GM18507 (cell line): ENCODE measurements at places on chromosomes 11 and 22.

DNA sequence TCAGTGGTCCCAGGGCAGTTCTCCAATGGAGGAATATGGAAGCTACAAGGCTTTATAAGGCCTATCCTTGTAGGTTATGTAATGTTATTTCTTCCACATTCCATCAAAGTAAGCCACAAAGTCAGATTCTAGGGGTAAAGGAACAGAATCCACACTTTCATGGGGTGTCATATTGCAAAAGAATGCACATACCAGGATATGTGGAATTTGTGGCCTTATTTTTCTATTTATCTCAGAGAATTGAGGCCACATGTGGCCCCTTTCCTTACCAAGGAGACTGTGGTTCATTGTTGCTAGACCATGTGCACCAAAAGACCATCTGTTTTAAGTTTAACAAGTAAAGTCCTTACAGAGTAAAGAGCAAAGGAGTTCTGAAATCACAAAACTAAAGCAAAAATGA lies 12.9 kb downstream of the LRRC4C start:
- DNase-seq, result no peak

GRCh38 chr22:17065433-17065832 lies 19.4 kb upstream of the IL17RA start:
- DNase-seq, result no peak

GRCh38 chr11:57801183-57801485 lies 39.5 kb downstream of the CTNND1 start:
- DNase-seq, result no peak

DNA sequence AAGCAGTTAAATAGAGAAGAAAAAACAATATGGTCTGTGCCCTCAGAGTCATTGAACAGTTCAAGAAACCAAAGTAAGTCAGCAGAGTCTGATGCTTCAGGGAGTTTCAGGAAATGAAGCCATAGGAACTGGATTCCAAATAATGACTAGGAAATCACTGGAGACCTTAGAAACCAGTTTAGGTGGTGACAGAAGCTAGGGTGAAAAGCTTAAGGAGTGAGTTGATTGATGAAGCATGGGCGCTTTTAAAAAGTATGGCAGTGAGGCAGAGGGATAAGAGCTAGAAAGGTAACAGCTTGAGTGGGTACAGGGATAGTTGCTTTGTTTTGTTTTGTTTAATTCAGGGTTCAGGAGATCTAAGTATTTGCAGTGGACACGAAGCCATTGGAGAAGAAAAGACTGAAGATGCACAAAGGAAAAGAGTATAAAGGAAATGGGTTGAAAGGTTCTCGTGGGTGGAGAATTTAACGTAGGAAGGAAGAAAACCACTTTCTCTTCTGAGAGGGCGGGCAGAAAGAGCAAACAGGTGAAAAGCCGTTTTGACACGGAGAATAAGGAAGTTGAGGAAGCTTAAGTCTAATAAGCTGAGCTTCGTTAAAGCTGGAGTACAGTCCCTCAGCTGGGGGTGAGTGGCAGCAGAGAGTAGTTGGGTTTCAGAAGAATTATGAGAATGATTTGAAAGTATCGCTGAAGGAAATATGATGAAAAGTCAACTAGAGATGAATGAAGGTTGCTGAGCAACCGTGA lies 14.8 kb downstream of the SGSM3 start:
- DNase-seq, result peak; percentile 43

- no peak for DNase-seq
Observed at GRCh38 chr22:45757068-45757467, 85.4 kb downstream of the ATXN10 start.

DNA sequence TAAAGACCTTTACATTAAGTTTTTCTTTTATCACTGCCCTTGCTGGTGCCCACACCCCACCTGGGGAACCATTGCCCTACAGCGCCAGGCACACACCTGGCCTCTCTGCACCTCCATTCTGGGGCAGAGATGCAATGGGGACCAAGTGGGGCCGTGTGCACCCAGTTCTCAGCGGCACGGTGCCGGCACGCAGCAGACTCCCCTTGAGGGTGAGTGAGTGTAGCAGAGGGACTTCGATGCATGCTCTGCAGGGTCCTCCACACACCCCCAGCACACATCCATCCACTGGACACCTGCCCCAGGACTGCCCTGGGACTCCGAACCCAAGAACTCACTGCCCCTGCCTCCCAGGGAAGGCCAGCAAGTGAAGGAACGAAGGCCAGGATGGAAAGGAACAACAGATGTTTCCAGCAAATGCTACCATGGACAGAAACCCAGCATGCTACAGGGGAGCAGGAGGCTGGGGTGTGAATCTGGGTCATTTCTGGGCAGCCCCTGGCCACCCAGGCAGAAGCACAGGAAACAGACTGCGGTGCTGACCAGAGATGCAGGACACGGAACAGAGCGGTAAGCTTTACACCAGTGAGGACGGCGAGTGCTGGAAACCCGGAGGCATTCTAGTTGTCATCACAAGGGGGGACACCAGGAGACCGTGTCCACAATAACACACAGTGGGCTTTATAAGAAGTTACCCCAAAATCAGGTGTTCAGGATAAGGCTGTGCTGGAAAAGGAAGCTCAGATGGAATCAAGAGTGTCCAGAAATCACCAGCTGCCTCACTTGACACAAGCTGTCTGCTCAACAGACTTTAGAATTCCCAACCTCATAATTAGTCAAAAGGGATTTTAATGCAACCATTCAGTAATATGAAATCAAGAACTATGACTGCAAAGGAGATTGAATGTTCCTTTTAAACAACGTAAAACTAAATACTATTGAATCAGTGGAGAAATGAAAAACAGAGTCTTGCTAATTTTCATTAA lies 32.7 kb upstream of the MOB2 start:
- DNase-seq, result no peak

GRCh38 chr11:79321263-79321662 lies 119.6 kb downstream of the TENM4 start:
- DNase-seq, result no peak

DNA sequence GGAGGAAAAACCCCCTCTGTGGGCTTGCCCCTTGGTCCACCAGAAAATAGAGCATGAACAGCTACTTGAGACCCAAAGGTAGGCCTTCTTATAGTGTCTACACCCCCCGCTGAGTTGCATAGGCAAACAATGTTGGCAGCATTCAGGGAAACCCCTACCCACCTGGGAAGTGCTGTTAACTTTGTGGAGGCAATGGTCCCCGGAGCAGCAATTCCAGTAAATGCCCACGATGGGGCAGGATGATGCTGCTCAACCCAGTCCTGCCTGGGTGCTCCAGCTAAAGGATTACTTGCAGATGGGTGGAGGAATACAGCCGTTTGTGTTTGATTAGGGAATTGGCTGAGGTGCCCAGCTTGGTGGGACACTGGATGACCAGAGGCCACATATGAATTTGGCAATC lies 381.3 kb upstream of the ANO5 start:
- DNase-seq, result no peak

DNA sequence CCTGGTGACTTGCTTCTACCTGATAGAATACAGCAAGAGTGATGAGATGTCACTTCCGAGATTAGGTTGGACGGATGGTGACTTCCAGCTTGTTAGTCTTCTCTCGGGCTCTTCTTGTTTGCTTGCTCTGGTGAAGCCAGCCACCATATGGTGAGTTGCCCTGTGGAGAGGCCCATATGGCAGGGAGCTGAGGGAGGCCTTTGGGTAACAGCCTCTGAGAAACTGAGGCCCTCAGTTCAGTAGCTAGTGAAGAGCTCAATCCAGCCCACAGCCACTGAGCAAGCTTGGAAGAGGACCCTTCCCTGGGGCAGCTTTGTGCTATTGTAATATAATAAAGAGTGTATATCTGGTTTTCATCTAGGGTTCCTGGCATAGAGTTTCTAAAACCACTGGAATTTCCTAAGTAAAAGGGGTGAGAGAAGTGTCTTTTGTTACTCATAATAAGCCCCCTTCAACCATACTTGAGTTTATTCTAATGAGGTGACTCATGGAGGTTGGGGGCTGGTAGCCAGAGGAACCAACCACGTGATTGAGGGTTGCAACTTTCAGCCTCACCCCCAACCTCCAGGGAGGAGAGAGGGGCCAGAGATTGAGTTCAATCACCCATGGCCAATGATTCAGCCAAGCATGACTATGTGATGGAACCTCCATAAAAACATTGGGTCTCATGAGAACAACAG lies 8.0 kb upstream of the TPCN2 start:
- no peak for DNase-seq

GRCh38 chr11:36948460-36949127 lies 350.6 kb upstream of the RAG2 start:
- no peak for DNase-seq

GRCh38 chr11:12125609-12126149 lies 15.3 kb downstream of the MICAL2 start:
- no peak for DNase-seq

GRCh38 chr11:106400949-106401570 lies 323.6 kb downstream of the AASDHPPT start:
- no peak for DNase-seq

GRCh38 chr11:93564895-93565294 lies 21.7 kb upstream of the SMCO4 start:
- DNase-seq, result no peak

GRCh38 chr11:46490666-46491065 lies 99.1 kb upstream of the CHRM4 start:
- DNase-seq, result no peak

DNA sequence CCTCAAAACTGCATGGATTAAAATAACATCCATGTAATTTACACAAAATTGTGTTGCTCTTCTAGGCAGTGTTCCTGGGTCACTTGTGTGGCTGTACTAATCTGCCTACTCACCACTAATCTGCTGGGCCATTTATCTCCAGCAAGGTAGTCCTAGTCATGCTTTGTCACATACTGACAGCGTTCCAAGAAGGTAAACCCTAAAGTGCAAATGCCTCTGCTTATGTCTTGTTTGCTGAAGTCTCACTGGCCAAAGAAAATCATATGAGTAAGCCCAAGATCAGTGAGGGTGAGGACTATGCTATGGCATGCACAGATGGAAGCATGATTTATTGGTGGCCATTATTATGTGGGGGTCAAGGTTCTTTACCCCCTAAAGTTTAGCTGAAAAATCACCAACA lies 630.2 kb upstream of the LUZP2 start:
- DNase-seq, result no peak

DNA sequence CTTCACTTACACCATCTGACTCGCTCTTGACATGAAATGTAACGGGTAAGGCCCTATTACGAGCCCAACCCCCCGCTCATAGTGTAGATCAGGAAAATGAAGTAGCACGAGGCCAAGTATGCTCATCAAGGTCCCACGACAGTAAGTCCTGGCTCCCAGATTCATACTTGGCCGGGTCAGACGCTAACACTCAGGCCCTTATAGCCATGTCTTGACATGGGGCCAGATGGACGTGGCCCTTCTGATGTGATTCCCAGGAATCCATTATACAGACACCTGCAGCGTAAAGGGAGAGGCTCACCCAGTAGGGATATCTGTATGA lies 175.1 kb downstream of the CEP164 start:
- DNase-seq, result no peak

- no peak for DNase-seq
Observed at GRCh38 chr22:44200855-44201550, 20.3 kb downstream of the PARVG start.

DNA sequence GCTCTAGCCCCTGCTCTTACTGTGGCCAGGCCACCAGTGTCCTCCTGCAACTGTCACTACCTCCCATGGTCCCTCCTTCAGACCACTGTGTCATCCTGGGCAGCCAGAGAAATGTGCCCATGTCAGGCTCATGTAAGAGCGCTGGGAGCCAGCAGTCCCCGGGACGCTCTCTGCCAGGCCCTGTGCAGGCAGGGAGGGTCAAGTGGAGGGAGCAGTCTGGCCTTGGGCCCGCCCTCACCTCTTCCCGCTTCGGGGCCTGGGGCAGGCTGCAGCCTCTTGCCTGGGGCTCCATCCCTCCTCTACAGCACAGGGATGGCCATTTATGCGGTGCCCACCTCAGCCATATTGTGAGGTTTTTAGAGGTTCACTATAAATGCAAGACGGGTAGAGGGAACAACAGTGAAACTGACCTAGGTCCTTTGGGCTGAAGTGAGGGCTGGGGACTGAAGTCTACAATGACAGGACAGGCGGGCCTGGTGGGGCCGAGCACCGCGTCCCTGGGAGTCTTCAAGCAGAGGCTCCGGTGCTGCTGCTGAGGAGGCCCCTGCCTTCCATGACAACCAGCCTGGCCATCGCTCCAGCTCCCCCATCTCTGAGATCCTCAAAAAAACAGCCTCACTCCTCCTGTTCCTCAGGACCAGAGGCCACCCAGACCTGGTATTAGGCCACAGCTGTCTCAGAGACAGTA lies 54.9 kb upstream of the TTLL12 start:
- DNase-seq, result no peak

DNA sequence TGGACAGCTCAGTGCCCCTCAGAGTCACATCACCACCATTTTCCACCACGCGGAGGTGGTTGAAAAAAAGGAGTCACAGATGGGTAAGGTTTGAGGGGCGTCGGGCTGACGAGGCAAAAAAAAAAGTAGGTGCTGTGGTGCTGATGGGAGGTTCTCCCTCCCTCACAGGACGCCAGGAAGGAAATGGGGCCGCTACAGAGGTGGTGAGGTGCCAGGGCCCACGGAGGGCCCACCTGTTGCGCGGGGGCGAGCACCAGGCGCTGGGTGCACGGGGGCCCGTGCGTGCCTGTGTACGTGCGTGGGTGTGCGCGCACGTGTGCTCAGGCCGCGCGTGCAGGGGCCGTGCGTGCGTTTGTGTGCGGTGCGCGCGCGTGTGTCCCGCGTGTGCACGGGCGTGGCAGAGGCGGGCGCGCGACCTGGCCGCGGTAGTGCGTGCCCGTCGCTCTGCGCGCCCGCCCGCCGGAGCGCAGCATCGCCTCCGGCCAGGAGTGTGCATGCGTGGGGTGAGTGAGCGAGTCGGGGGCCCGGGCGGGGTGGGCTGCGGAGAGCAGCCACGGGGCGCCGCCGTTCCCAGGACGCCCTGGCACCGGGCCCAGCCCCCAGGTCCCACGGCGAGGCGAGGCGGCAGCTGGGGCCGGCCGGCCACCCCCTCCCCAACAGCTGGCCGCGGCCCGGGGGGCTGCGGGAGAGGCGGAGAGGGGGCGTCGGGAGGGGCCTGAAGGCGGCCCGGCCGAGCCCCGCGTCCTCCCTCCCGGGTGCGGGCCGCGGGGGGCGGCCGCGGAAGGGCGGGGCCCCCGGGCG lies 2.8 kb downstream of the PDGFB start:
- no peak for DNase-seq

DNA sequence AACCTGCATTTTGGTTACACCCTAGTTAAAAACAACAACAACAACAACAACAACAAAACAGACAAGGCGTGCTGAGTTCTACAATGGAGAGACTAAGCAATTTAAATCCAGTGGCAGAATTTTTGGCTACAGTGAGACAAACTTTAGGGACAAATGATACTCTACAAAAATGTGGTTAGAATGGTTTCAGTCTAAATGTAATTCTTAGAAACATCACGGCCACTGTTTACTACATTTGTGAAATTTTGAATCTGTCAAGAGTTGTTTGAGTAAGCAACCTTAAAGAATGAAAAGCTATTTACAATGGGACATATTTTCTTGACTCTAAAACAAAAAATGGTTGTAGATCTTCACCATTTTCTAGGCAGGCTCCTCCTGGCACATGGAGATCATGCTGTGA lies 259.4 kb downstream of the SWAP70 start:
- no peak for DNase-seq

- DNase-seq, result no peak
Observed at GRCh38 chr22:22748297-22748743, 103.9 kb downstream of the GGTLC2 start.
